ENCODE measurements at places on chromosomes 1 and 21.

DNA sequence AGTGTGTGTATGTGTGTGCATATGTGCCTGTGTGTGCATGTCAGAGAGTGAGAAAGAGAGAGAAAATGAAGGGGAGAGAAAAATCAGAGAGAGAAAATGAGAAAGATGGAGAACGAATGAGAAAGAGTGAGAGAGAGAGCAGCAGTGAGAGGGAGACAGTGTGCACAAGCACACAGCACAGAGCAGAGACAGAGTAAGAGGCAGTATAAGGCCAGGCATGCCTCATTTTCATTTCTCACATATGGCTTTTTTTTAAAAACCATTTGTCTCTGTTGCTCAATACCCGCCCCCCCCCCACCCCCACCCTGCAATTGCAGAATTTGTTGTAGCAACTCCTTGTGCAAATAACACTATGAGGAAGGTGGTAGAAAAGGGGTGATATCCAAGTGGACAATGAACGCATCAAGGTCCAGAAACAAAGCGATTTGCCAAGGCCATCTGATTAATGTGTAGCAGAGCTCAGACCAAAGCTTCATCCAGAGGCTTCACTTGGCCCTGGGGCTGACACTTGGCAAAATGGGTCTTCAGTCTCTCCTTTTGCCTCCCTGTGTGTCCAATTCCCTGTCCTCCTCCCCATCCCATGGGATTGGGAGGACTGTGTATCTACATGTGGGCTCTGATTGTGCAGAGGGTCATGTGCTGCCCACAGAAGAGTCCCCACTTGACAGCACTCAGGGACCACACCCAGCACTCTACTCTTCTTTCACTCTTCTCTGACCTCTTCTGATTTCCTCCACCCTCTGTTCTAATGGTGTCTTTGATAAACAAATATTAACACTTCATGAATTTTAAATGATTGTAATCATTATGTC, 38.9 kb upstream of the HSD3B1 start:
- no peak for DNase-seq

DNA sequence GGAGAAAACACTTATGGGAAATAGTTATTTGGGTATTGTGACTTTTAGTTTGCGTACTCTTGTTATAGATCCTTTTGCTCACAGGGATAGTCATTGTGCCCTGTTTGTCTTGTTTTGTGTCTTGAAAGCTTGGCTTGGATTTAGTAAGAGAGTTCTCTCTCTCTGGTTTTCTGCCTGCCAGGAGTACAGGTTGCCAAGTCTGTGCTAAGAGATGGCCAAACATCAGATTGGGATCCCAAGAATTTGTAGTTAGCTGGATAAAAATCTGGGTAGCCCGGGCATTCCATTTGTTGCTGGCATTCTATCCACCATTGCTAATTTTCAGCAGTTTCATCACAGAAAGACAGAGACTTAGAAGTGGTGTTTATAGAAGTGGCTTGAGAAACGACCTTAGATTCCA, 222.2 kb downstream of the NRIP1 start:
- no peak for DNase-seq

- DNase-seq, result peak; percentile 47
These were observed 996 bp upstream of the C1orf159 start for GRCh38 chr1:1116701-1117468.

DNA sequence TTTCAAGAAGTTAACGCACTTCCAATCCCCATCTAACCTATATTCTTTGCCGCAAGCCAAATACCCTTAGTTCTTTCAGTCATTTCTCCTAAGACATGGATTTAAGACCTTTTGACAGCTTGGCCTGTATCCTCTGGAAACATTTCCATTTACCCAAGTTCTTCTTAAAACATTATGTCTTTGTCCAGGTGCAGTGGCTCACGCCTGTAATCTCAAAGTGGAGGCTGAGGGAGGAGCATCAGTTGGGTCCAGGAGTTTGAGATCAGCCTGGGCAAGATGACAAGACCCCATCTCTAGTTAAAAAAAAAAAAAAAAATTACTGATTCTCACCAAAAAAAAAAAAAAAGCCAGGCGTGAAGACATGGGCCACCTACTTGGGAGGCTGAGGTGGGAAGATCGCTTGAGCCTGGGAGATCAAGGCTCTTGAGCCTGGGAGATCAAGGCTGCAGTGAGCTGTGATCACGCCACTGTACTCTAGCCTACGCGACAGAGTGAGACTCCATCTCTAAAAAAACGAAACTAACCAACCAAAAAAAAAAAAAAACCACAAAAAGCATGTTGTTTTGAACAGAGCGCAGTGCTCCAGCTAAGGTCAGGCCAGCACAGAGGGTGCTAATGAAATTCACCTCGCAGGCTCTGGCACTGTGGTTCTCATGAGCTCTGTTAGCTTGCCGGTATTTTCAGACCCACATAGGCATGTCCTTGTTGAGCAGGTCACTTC, 36.0 kb downstream of the NUAK2 start:
- DNase-seq, result no peak

- no peak for DNase-seq
These were observed 65.6 kb downstream of the HTR6 start for GRCh38 chr1:19730232-19730631.

DNA sequence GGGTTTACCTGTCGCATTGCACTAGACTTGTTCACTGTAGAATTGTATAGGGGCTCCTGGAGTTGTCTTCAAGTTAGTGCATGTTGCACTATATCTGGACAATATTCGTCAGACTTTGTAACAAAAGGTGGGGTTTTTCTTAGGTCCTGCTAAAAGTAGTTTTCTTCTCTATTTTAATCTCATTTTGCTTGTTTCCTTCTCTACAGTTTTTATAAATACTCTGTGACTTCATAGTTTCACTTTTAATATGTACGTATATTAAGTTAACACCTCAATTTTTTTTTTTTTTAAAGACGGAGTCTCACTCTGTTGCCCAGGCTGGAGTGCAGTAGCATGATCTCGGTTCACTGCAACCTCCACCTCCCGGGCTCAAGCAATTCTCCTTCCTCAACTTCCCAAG, 26.5 kb upstream of the MRPS6 start:
- no peak for DNase-seq

- DNase-seq, result no peak
These were observed 95.9 kb downstream of the ACTL8 start for GRCh38 chr1:17851056-17851455.

DNA sequence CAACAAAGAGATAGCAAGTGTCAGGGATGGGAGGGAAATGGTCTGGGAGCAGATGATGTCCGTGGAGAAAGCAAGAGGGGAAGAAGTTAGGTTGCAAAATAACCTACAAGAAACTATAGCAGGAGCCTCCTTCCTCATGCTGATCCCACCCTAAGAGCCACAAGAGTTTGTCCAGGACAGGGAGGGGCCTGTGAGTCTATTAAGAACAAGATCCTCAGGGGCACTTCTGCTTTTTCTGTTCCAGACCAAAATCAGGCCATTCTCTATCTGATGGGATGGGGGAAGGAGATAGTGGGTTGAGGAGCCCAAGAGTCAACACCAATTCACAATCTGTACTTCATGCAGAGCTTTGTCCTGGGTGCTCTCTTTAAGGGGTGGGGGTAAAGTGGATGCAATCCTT, 7.7 kb upstream of the ATP1A4 start:
- no peak for DNase-seq

GRCh38 chr1:85464497-85465098, 361 bp downstream of the DDAH1 start:
- DNase-seq, result peak; percentile 53

DNA sequence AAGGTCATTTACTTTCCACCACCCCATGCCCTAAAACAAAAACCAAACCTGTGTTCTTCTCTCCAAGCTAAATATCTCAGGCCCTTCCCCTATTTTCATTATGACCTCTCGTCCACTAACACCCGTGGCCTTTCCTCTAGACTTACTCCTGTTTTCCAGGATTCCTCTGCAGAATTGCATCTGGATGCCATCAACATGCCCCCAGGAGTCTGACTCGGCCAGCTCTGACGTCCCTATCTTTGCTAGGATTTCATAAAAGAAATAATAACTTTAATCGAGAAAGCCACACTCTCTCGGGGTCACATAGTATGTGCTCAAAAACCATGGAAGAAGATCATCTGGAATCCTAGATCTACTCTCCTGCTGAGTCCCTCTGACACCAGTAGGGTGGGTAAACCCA, 13.5 kb downstream of the FAM89A start:
- DNase-seq, result no peak

DNA sequence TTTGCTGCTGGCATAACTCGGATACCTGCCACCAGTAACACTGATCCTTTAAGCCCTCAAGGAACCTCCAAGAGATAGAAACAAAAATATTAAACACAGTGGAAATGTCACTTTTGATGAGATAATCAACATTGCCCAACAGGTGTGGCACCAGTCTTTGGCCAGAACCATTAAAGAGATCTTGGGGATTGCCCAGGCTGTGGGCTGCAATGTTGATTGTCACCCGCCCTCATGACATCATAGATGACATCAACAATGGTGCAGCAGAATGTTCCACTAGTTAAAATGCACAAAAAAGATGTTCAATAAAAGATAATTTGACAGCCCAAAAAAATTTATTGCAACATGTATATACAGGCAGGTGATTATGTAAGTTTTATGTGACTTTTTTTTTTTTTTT, 20.2 kb upstream of the ZMYM1 start:
- DNase-seq, result no peak

- no peak for DNase-seq
These were observed 148.6 kb downstream of the NCAM2 start for GRCh38 chr21:21146587-21147373.

GRCh38 chr1:208108646-208109330, 135.4 kb downstream of the PLXNA2 start:
- DNase-seq, result no peak
